ENCODE measurements at places on chromosomes 1 and 21.

DNA sequence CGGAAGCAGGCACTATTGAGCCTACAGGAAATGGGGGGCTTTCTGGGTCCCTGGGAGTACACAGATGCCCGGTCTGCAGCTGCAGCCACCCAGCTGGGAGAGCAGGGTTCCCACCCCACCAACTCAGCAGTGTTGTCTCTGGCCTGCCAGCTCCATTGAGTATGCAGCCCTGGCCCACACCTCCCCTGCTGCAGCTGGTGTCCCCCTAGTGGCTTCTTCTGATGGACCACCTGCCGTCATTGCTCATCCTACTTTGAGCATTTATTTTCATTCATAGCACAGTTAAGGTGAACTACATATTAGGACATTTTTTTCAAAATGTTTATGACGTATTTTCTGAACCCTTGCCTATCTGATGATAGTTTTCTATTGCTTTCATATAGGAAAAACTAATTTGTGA, 189.8 kb upstream of the LYPLAL1 start:
- no peak for DNase-seq

GRCh38 chr1:201096977-201097856, 15.0 kb downstream of the CACNA1S start:
- DNase-seq: no peak

GRCh38 chr21:23160914-23161313, 2162.7 kb downstream of the NCAM2 start:
- no peak for DNase-seq

DNA sequence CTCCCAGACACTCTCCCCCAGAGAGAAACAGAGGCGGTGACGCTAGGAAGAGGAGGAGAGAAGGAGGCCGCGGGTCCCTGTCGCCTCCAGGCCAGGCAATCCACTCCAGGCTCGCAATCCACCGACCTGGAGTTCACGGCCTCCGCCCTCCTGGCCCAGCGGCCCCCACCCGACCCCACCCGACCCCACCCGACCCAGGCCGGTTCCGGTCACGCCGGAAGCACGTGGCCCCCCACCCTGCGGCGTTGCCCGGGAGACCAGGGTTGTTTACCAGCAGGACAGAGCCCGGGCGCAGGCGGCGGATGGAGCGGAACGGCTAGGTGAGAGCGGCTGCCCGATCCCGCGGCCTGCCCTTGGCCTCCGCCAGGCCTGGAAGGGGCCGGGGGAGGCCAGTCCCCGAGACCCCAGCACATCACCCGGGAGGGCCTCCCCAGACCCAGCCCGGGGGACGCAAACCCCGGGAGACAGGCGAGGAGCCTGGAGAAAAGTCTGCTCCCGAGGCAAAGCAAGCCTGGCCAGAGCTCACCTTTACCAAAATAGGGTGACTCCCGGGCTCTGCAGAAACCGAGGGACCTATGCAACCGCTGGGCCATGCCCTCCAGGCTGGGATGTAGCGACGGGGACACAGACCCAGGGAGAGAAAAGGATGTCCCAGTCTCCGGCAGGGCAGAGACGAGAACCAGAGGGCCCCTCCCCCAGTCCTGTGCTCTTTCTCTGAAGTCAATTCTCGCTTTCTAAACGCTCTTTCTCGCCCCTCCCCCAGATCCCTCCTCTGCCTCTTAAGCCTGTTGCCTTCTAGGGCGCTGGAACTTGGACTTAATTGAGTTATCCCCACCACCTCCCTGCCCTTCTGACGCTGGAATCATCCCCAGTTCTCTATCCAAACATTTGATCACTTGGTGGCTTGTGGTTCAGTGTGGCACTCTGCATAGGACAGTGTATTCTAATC, at the start of the genes PLA2G2C and UBXN10:
TSS of gene PLA2G2C (minus strand) at position 685 of the 949 bp plus-strand sequence. CDS start 9,155 bp downstream, outside the sequence.
TSS of gene UBXN10 (plus strand) at position 263 of the 949 bp plus-strand sequence. CDS start 4,466 bp downstream, outside the sequence.
- no peak for DNase-seq

DNA sequence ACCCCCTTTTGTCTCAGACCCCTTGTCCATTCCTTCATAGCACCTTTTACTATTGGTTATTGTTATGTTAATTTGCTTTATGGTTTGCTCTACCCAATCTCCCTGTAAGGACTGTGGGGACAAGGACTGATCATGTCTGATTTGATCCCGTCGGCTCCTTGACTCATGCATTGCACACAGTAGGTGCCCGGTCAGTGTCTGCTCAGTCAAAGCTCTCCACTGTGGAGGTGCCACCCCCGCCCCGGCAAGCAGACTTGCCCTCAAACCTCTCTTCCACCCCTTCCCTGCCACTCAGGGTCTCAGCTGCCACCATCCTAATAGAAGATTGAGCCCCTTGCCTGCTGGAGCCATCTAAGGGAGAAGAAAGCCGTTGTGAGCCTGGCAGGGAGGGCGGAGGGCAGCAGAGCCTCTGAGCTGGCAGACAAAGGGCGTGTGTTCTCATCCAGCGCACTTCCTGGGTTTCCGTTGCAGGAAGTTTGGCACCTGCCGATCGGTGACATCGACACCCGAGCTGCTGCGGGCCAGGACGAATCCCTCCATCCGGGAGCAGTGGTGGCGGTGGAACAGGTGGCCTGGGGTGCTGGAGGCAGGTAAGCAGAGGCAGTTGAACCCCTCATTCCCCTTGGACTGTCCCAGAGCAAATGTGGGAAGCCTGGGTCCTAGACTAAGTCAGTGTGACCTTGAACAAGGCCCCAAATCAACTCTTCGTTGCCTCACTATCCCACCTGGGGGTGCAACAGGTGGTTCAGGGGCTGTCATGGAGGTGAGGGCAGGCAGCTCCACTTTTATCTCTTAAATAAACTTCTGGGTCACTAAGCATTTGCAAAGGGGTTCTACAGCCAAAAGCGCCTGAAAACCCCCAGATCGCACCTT, 2.2 kb upstream of the FBLIM1 start:
- DNase-seq: no peak

DNA sequence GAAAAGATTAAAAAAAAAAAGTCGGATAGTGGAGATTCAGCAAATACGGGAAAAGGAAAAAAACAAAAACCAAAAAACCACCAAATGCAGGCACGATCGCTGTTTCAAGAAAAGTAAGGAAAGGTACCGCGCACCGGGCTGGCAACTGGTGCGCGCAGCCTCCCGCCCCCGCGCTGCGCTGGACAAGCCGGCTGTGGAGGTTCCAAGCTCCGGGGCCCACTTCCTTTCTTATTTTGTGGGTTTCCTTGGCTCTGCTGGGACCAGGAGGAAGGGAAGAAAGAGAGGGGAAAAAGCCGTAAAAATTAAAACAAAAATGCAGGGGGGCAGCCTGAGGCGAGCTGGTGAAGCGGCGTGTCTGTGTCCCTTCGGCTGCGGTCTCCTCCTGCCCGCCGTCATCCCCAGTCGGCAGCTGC, 233 bp downstream of the ADAMTS5 start:
- no peak for DNase-seq

GRCh38 chr1:151980287-151981177, 13.1 kb downstream of the S100A10 start:
- no peak for DNase-seq

DNA sequence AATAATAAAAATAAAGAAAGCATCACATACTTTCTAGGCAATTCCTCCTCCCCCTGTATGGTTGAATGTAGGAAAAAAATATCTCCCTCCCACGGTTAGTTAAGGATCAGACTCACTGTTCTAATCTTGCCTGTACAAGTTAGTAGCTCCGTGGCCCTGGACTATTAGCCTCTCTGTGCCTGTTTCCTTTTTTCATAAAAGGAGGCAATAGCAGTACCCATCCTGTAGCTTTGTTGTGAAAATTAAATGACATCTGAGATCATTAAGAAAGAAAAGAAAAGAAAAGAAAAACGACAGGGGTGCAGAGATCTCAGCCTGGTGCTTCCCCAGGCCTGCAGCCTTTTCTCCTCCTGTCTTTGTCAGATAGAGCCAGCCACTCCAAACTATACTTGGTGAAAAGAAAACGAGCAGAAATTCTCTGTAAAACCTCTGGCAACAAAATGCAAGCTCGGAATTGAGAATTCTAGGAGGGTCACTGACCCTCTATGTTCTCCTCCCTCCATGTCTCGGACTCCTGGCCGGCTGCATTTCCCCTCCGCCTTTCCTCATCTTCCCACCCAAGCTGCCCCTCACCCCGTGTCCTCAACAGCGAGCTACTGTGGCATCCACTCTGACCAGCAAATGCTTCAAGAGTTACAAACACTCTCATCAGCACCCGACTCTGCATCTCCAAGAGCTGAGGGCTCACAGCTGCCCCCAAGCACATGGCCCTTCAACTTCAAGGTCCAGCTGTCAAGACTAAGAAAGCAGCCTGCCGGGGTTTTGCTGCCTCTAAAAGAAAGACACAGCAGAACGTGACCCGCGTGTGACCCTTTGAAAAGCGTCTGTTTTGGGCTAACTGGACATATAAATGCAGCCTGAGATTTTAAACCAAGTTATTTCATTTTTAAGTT, 13.6 kb downstream of the RIPK4 start:
- DNase-seq: no peak

GRCh38 chr1:54803761-54804470, 2.8 kb upstream of the TTC22 start:
- no peak for DNase-seq

DNA sequence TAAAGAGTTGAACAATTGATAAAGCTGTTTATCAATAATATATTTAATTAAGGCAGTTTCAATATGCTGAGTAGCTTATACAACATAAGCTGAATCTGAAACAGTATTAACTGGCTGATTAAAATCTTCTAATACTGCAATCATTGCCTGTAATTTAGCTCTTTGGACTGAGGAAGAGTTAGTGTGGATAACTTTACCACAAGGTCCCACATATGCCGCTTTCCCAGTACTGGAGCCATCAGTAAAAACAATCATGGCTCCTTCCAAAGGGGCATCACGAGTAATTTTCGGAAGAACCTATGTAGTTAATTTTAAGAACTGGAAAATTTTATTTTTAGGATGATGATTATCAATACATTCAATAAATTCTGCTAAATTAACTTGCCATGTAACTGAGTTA, 6.7 kb downstream of the DAP3 start:
- no peak for DNase-seq

GRCh38 chr1:246161626-246162025, 345.5 kb downstream of the SMYD3 start:
- no peak for DNase-seq

GRCh38 chr1:25148673-25149300, 83.5 kb downstream of the SYF2 start:
- DNase-seq: no peak

GRCh38 chr1:171113382-171113781, 22.7 kb downstream of the FMO3 start:
- DNase-seq: no peak

- no peak for DNase-seq
Measured at GRCh38 chr1:157580179-157580827, 17.6 kb downstream of the FCRL4 start.

DNA sequence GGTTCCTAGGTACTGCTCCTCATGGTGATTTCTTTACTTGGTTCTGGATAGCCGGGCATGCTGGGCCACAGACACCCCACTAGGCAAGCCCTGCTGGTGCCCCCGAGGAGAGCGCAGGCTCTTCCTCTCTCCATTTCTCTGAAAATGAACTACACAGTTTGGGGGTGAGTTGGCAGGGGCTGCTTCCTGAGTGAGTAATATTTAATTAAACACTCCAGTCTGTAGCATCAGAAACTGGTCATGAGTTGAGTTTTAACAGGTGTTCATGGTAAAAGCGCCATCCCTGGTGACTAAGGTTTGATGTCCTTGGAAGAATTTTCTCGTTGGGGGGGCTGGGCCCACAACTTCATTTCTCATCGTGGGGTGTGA, 1.7 kb downstream of the SPSB1 start:
- no peak for DNase-seq

GRCh38 chr1:44031252-44032169, at the start of gene SLC6A9:
TSS of gene SLC6A9 (minus strand) at chr1:44031462. CDS start at chr1:44024277, 7,185 bp downstream.
- DNase-seq: no peak

DNA sequence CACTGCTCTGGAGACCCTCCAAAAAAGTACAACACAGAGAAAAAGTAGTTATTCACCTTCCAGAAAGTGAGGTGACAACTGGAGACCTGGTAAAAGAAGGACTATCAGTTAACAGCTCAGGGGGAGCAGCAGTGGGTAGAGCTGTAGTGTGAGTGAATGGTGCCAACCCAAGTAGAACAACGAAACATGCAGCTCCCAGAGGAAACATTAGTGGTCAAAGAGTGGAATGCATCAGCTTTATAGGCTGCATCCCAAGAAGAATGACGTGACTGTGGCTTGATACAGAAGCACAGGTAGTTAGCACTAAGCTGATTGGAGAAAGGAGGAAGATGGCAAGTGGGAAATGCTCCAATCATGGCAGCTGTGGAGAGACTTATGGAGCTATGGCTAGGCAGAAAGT, 275.7 kb upstream of the CAMK1G start:
- DNase-seq: no peak

DNA sequence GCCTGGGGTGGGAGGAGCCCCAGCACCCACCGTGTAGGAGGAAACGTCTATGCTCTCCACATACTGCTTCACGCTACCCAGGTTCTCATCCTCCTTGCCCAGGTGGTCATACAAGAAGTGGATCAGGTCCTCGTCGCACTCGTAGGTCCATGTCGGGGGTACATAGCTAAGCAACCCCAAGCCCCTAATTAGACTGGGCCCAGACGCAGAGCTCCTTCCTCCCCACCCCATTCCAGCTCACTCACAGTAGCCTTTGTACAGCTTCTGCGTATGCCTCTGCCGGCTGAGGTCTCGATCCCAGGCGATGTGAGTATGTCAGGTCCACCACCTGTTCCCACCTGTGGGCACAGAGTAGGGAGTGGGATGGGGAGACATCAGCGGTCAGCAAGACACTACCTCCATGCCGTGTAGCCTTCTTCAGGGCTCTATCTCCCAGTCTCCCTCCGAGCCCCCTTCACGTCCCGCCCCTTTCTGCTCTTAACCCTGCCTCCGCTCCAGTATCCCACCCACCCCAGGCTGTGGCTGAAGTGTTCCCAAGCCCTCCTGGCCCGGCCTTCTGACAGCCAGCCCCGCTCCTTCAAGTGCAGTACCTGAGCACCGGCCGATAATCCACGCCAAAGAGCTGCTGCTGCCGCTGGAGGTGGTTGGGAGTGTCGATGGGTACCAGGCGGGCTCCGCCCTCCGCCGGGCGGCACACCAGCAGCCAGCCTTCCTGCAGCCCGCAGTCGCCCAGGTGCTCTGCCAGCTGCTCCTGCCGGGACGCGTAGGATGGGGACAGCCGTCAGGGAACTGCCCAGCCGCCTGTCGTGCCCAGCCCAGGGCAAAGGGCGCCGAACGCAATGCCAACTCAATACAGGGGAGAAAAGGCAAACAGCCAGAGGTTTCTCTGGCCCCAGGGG, 919 bp downstream of the HECTD3 start:
- DNase-seq: no peak

- DNase-seq: no peak
Measured at GRCh38 chr1:216531263-216532239, 108.3 kb upstream of the USH2A start.

DNA sequence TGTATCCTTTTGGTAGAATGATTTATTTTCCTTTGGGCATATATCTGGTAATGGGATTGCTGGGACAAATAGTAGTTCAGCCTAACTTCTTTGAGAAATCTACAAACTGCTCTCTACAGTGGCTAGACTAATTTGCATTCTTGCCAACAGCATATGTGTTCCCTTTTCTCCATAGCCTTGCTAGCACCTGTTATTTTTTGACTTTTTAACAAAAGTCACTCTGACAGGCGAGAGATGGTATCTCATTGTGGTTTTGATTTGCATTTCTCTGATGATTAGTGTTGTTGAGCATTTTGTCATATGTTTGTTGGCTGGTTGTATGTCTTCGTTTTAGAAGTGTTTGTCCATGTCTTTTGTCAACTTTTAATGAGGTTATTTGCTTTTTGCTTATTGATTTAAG, 99.8 kb downstream of the UCK2 start:
- no peak for DNase-seq

Measured in stimulated activated CD8-positive, alpha-beta memory T cell treated with anti-CD3 and anti-CD28 coated beads, Interleukin-2, amount 100 ng/mL, for 1 hour (primary cell).